ENCODE measurements at places on chromosomes 12 and 14. TPM values are rescaled to one million over a fixed set of nuclear protein-coding genes. Genes with fewer than 3 reads are reported as not detected.

GRCh38 chr12:104955703-104956102 is 2.4 kb downstream of the SLC41A2 start:
- DNase-seq = no peak

DNA sequence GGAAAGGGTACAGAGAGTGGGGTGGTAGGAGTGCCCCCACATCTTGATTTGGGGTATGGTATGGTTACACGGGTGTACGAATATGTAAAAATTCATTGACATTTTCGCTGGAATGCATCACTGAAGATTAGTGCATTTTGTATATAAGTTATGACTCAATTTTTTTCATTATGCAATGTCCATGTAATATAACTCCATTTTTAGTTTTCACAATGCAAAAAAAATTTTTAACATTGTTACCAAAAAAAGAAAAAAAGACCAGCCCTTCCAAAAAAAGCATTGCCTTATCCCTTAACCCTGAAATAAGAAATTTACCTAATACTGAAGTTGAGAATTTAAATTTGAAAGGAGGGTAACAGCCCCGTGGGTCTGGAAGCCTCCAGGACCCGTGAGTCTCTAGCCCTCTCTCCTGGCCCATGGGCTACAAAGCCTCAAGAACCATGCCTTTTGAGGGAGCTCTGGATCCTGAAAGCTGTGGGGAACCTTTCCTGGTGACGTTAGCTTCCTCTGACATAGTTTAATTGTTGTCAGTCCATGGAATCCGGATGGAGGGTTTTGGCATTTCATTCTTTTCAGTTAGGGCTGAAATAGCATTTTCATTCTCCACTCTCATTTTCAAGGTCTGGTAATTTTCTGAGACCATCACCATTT is 55.6 kb upstream of the ACTN1 start:
- DNase-seq = no peak

Gene MYH7
- not detected for total RNA-seq

DNA sequence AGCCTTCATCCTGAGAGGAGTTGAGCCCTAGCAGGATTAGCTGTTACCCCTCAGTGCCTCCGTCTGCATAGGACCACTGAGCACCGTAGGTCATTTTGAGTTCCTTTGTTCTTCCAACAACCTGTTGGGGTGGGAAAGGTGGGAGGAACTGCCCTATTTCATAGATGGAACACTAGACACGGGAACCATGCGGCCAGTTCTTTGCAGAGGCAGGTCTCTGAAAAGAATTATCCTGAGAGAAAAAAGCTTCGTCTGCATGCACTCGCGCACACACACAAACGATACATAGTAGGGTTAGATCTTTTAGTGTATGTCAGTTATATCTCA is 28.5 kb downstream of the TRAFD1 start:
- no peak for DNase-seq

- no peak for DNase-seq
These were observed 48.5 kb upstream of the CSRP2 start for GRCh38 chr12:76927170-76927784.

Gene WNT1
- total RNA-seq = not detected

Gene HVCN1
- total RNA-seq = 63.7 TPM

Gene MYL2
- total RNA-seq = not detected

- no peak for DNase-seq
These were observed 111.0 kb downstream of the MNAT1 start for GRCh38 chr14:60845523-60845922.

DNA sequence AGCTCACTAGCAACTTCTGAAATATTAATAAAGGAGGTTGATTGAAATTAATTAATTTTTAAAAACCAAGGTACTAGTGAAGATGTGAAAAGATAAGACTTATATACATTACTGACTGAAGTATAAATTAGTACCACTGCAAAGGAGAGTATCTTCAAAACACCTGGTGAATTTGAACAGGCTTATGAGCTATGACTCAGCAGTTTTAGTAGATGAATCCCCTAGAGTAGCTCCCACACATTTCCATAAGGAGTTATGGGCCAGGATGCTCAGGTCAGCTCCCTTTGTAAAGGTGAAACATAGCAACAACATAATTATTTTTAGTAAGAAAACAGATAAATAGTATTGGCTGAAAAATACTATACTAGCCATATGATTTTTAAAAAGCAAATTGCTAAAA is 218.6 kb downstream of the SYT1 start:
- DNase-seq = no peak

Gene ARHGEF25
- total RNA-seq = 13.7 TPM

GRCh38 chr12:20262119-20262518 is 106.2 kb upstream of the PDE3A start:
- DNase-seq = no peak

Gene DHRS2
- 14.5 TPM for total RNA-seq

GRCh38 chr14:84520711-84521338 is 1009.1 kb upstream of the FLRT2 start:
- DNase-seq = no peak

Gene OTX2
- total RNA-seq = not detected

Gene LHX5
- not detected for total RNA-seq

Gene RAB5B
- 81.0 TPM for total RNA-seq

Gene SERPINA10
- total RNA-seq = not detected

GRCh38 chr12:51295651-51296050 is 25.4 kb upstream of the SMAGP start:
- no peak for DNase-seq

Gene TAS2R30
- total RNA-seq = 16.3 TPM

- no peak for DNase-seq
These were observed 701.1 kb downstream of the NOVA1 start for GRCh38 chr14:25896777-25897176.

GRCh38 chr12:93742110-93742934 is 65.1 kb downstream of the CRADD start:
- DNase-seq = peak; percentile 91

- no peak for DNase-seq
These were observed 7.3 kb upstream of the C12orf50 start for GRCh38 chr12:88036353-88036965.

DNA sequence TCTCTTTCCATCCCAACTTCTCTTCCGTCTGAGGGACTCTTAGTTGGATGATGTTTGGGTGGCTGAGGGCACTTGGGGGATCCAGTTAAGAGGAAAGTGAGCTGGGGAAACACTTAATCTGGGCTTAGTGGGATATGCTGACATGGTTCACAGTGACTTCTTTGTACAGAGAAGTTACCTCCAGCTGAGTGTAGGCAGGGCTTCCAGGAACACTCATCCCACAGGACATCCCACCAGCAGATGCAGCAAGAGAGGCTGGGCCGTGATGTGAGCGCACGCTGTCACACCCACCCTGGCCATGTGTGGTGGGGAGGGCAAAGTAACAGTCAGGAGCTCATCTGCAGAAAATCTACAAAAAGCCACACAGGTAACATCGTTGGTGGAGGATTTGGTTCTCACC is 832 bp upstream of the CACNA2D4 start:
- peak; percentile 58 for DNase-seq

- DNase-seq = no peak
These were observed 30.4 kb upstream of the BCAT1 start for GRCh38 chr12:24979329-24979728.

DNA sequence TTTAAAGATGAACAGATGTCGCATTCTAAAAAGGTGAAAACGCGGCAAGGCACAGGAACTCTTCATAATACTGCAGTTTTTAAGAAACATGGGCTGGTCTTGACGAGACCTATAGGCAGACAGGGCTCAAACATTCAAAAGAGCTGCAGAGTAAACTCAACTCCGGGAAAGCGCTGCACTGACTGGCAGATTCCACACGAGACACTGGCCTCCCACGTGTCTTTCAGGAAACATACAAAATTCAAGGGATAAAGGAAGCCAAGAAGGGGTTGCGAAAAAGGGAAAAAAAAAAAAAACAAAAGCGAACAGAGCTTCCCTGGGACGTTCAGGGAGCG is 614 bp upstream of the ARF6 start:
- DNase-seq = no peak

DNA sequence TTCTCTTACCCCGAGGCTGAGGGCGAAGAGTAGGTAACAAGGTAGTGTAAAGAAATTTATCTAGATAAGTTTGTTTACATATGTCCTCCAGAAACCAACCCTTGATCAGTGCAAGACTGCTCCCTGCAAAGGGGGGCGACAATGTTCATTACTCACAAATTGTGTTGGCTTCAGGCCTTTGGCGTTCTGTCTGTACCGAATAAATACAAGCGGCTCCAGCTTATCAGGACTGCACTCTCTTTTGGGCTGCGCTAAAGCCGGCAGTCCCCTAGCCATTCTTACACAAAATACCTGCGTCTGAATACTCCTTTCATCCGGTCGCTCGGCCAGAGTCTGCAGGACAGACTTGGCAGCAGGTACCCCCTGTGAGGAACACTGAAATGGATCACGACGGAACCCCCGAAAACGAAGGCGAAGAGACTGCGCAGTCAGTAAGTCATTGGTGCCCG is 116.4 kb downstream of the PPHLN1 start:
- DNase-seq = no peak

DNA sequence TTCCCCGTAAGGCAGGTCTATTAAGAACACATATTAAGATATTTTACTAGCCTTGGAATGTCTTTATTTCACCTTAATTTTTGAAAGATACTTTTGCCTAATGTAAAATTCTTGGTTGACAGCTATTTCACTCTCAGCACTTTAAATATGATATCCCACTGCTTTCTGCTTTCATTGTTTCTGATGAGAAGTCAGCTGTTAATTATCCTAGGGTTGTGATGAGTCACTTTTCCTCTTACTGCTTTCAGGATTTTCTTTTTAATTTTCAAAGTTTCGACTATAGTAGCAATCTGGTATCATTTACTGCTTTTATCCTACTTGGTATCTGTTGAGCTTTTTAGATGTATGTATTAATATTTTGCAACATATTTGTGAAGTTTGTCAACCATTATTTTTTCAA is 578.9 kb upstream of the ATP2B1 start:
- no peak for DNase-seq

DNA sequence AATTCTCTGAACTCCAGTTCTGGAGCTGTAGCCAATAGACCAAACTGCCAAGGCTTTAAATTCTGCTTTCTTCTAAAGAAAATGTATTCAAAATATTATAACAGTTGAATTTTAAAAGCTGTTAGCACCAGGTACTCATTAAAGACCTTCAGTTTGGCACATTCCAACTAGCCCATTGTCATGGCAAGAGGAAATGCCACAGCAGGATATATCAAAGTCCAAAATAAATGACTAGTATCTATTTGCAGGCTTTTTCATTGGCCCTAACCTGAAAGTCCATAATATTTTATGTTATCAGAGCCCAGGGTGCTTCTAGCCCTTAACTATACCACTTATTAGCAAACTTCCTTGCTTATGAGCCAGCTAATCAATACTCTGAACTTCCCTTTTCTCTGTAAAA is 3.1 kb upstream of the RIC8B start:
- no peak for DNase-seq

- DNase-seq = no peak
These were observed 121.0 kb upstream of the VRK1 start for GRCh38 chr14:96676166-96676565.

Gene KRT77
- total RNA-seq = not detected

Gene SYNDIG1L
- total RNA-seq = 0.18 TPM

Gene KERA
- total RNA-seq = not detected

Gene CIROP
- not detected for total RNA-seq

GRCh38 chr12:10364815-10365622 is 24.8 kb downstream of the KLRK1 start:
- peak; percentile 77 for DNase-seq

- DNase-seq = no peak
These were observed 242.5 kb upstream of the ATP2B1 start for GRCh38 chr12:89951050-89951693.

Gene SERPINA12
- not detected for total RNA-seq

Gene GPRC5A
- 1.4 TPM for total RNA-seq

DNA sequence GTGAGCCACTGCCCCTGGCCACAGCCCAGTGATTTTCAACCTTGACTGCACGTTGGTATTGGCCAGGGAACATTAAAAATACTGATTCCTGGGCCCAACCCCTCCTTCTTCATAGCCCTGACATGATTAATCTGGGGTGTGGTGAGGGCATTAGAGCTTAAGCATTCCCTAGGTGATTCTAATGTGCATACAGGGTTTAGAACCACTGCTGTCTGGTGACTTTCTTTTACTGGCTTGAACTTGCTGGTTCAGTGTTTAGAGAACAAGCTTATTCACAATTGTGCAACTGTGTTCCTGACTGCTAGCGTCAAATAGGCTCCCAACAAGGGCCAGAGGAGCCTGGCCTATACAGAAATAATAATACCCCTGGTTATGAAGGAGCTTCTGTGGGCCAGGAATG is 488.8 kb upstream of the CCDC196 start:
- DNase-seq = no peak

Gene CCDC197
- not detected for total RNA-seq

- DNase-seq = no peak
These were observed 79.8 kb downstream of the PRORP start for GRCh38 chr14:35202195-35202594.

- DNase-seq = peak; percentile 89
These were observed 11.7 kb upstream of the FBXL14 start for GRCh38 chr12:1606021-1606622.

- no peak for DNase-seq
These were observed 79.0 kb downstream of the ARL6IP4 start for GRCh38 chr12:123059500-123059899.

Gene OR6C75
- not detected for total RNA-seq

DNA sequence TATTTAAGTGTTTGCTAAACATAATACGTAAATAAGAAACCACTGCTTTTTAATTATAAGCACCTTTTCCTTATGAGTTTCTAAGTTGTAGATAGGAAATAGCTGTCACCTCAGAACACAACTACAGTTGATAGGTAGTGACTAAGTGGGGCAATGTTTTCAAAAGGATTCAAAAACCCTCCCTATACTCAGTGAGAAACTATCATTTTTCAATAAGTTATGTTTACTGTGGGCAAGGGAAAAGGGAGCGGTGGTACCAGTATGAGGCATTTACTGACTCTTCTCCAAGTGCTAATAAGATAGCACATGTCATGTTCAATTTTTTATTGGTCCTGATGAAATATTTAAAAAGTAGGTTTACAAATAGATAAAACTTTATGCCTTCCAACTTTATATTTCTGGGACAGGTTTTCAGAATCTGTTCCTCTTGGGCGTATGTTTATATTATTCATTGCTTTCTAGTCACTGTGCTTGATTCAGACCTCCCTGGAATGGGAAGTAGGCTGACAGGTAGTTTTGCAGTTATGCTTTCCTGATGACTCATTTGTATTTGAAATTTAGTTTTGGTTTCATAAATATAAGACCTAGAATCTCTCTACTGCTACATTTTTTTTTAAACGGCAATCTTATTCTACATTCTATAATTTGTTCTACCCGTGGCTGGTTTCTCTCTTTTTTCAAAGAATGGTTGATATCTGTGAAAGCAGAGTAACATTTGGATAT is 153.1 kb downstream of the TMEM117 start:
- DNase-seq = no peak

Gene ACSM4
- not detected for total RNA-seq

Gene NAV3
- 71.9 TPM for total RNA-seq

Gene JDP2
- 87.0 TPM for total RNA-seq

DNA sequence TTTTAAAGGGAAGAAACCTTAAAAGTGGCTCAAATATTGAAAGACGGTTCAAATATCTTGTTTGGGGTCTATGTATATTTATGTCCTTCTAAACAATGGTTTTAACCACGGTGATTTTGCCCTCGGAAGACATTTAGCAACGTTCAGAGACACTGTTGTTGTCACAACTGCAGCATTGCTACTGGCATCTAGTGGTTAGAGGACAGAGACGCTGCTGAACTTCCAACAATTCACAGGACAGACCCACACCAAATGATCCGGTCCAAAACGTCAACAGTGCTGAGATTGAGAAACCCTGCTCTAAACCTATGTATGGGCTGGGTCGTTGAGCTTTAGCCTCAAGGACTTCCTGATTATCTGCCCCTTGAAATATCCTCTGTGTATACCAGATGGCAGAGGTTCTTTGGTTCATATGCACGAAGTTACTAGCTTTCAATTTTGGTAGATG is 1.7 kb downstream of the ANGEL1 start:
- DNase-seq = no peak
